Choroid plexus epithelial cell (primary cell): ENCODE measurements at places on chromosomes 16 and 17.

- DNase-seq = peak; percentile 14
Observed at GRCh38 chr16:25110387-25110947, 1.1 kb upstream of the LCMT1 start.

DNA sequence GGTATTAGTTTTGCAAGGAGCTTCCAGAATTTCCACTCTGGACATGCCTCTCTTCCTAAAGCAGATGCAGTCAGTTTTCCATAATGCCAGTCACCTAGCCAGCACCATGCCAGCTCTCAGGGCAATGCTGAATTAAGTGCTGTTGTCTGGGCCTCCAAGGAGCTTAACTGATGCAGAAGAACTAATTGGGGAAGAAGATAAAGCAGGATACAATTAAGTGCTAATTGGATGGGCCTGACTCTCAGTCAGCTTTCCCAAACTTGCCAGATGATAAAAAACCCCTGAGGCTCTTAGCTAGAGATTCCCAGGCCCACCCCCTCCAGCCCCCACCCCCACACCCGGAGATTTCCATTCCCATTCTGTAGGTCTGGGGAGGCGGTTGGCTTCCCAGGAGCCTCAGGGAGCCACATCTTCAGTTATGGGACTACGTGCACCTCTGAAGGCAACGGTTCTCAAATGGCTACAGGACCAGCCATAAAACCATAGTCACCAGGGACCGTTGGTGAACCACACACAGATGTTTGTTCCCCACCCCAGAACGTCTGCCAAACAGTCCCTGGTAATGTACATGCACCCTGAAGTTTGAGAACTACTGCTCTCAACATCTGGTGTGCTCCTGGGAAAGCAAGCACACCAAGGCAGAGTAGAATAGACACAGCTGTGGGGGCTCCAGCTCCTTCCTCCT lies 499.1 kb upstream of the CDH5 start:
- no peak for DNase-seq

- DNase-seq = peak; percentile 50
Observed at GRCh38 chr16:85750827-85751697, at the start of gene C16orf74. C16orf74 (minus strand) TSS chr16:85751096; CDS start chr16:85735217, 15,879 bp downstream.

DNA sequence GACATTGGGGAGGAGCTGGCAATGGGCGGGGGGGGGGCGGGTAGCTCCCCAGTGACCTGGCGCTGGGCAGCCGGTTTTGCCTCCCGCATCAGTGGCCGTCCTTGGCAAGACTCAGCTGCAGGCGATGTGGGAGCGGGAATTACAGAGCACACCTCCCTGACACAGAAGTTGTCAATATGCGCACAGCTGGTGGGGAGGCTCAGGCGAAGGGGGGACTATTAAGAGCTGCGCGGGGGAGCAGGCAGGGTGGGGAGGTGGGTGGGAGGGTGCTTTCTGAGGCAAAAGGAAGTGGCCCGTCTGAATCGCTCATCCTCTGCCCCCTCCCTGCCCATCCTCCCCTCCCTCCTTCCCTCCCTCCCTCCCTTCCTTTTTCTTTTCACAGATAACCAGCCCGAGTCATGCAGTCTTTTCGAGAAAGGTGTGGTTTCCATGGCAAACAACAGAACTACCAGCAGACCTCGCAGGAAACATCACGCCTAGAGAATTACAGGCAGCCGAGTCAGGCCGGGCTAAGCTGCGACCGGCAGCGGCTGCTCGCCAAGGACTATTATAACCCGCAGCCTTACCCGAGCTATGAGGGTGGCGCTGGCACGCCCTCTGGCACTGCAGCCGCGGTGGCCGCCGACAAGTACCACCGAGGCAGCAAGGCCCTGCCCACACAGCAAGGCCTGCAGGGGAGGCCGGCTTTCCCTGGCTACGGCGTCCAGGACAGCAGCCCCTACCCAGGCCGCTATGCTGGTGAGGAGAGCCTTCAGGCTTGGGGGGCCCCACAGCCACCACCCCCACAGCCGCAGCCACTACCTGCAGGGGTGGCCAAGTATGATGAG lies 44.0 kb downstream of the SREBF1 start:
- peak; percentile 81 for DNase-seq

DNA sequence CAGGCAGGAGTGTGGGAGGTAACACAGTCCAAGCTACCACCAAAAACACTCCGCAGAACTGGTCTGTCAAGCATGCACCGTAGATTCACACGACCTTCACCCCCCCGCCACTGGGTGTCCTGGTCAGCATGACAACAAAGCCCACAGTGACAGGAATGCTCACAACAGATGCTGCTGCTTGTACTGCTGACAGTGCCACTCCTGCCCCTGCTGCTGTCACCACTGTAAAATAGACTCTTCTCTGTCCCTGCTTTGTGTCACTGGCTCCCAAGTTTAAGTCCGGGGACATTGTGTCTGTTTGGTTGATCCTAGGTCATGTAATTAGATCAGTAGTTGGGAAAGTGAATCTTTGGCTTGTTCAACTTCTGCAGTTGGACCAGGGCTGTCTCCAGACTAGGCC lies 7.0 kb upstream of the ODF4 start:
- DNase-seq = no peak
